ENCODE measurements at places on chromosomes 4 and X.

DNA sequence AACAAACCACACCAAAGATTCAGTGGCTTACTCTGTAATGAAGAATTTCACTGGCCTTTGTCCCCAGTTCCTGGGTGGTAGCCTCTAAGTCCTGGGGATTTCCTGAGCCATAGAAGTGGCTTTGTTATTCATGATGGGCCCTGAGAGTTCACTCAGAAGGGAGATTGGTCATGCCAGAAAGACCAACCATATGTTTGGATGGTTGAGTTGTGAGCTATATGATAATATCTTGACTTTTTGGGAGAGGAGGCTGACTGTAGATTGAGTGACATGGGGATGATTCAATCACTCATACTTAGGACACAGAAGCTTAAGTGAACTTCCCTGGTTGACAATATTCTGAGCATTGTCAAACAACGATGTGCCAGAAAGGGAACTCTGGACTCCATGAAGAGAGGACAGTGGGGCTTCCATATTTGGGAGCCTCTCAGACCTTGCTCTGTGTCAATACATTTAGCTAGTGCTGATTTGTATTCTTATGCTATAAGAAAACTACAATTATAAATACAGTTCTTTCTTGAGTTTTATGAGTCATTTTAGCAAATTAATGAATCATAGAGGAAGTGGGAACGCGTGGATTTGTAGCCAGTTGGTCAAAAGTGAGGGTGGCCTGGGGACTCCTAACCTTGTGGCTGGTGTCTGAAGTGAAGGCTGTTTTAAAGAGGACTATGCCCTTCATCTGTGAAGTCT is 392.0 kb downstream of the GBA3 start:
- DNase-seq = no peak

GRCh38 chr4:38867478-38868058 is at the start of gene FAM114A1:
FAM114A1 (plus strand) TSS chr4:38867806; CDS start chr4:38878079, 10,273 bp downstream.
- peak; percentile 70 for DNase-seq

- no peak for DNase-seq
These were observed 227.2 kb downstream of the COX18 start for GRCh38 chr4:72842323-72842722.

DNA sequence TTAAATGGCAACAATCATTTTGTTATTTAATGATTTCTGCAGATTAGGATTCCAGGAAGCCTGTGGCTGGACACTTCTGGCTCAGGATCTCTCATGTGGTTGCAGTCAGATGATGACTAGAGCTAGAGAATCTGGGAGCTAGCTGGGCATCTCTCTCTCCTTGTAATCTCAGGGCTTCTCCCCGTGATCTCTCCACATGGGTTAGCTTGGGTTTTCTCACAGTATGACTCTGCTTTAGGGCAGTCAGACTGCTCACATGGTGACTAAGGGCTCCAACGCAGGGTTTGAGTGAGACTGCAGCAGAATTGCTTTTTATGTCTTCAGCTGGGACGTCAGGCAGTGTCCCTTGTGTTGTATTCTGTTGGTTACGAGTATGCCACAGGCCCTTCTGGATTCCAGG is 361.4 kb downstream of the CBLL2 start:
- DNase-seq = no peak

- no peak for DNase-seq
These were observed 59.9 kb downstream of the CXCL13 start for GRCh38 chr4:77665381-77666069.

- no peak for DNase-seq
These were observed 221.6 kb downstream of the DCLK2 start for GRCh38 chr4:150299816-150300215.

GRCh38 chr4:77003400-77003799 is 53.8 kb downstream of the SEPTIN11 start:
- no peak for DNase-seq

DNA sequence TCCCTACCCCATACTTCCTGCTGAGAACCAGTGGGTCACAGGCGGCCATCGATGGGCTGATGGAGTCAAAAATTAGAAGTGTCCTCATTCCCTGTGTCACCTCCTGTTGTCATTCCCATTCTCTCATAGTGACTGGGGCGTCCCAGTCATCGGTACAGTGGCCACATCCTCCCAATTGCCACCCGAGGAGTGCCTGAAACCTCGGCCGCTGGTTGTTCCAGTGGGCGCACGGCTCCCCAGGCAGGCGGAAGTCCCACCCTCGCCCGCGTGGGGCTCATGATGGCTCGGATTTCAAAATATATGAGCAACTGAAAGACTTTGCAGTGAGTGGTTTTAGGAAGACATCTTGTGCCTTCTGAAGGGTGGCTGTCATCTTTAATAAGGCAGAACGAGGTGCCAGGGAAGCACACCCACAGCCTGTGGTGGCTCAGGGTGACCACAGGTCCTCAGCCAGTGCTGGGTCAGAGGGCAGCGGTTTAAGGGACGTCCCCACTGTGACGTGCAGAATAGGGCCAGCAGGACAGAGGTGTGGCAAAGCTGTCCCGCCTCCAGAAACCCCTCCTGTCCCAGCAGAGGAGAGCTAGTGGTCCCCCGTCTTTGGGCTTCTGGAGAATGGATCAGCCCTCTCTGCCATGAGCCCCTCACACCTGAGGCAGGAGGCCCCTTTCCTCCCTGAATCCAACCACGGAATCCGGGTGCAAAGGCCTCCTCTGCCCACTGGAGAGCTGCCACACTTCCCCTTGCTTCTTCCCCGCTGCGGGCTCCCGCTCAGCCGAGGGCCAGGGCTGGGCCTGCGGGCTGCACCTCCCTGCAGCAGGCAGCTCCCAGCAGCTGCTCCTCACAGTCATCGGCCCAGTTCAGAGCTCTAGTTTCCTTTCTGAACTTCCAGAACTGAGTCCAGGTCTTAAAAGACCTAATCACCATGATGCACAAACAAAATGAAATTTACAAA is 90.4 kb downstream of the ABLIM2 start:
- no peak for DNase-seq

- DNase-seq = no peak
These were observed 20.3 kb downstream of the MEPE start for GRCh38 chr4:87853108-87853507.

DNA sequence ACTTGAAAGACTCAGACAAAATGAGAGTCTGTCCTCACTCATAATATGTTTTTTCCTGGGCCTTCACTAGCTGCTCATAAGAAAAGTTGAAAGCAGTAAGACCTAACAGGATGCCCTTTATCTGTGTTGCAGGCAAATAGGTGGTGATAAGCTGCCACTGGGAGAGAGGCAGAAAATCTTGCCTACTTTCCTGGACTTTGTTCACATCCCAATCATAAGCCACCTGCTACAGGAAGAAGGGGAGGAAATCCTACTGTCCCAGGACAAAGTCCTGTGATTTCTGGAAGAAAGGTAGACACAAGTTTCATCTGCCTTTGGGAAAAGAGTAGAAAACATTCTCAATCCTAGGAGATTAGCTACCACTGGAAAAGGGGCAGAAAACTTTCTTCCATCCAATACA is 13.3 kb upstream of the SPANXN2 start:
- no peak for DNase-seq

DNA sequence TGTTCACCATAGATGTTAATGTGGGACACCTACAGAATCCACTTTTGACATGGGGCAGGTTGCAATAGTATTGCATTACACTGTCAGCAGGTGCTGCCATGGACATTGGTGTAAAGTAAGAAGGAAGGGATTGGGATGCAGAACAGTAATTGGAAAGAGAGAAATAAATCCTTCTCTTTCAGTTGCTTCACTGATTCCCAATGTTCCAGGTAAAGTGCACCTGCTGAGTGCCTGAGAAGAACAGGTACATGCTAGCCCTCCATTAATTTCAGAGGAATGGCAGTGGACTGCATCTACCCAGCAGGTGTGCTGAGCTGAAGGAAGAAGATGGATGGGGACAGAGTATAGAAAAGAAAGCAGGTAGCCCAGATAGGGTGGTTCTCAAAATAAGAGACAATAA is 248.5 kb downstream of the TENM3 start:
- DNase-seq = no peak

DNA sequence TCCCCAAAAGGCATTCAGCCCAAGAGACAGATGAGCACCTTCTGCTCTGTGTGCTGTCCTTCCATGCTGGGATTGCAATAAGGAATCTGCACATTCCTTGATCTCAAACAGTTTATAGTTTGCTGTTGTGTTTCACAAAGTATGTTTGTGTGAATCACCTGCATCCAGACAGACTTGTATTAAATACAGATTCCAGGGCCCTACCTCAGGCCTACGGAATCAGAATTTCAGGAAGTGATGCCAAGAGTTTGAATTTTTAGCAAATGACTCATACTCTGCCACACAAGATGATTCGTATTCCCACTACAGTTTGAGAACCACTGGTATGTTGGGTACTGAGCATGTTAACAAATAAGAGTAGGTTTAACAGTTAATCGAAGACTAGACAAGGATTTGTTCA is 7.0 kb downstream of the VAMP7 start:
- DNase-seq = no peak

GRCh38 chr4:87050596-87050995 is 115.8 kb downstream of the AFF1 start:
- DNase-seq = no peak

DNA sequence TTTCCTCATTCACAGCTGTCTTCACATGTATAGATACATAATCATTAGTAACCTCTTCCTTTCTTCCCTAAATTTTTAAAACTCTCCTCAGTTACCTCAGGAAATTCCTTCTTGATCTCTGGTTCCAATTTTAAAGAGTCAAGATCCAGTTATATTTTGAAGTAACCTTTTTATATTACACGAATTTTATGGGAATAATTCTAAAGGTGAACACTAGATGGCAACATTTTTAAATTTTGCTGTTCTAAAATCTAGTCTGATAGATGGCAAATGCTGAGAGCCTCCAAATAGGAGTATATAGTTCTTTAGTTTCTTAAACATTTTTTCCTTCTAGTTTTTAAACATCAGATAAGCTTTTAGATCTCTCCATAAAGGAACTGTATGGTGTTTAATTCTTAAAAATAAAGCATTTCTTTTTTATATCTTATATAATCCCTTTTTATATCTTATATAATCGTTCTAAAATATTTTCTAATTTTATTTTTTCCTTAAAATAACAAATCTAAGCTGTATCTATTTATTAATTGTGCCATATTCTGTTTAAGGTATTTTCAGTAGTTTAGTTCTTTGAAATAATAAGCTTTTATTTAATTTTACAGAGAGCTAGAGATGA is 37.9 kb upstream of the PAPSS1 start:
- no peak for DNase-seq

GRCh38 chrX:82711457-82711856 is 796.6 kb upstream of the POU3F4 start:
- no peak for DNase-seq

DNA sequence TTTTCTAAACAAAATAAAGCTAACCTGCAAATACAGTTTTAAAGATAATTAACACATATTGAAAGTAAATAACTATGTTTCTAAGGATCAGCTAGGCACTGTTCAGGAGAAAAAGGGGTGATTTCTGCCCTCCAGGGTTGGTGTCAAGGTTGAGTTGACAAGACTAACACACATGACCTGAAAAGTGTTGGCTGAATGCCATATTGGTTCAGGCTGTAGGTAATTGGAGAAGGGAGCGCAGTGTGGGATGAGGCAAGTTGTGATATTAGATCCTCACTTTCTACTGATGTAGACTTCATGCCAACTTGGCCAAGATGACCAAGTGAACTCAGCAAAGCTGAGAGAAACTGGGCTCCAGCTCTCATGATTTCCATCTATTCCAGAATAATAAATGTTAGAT is 42.2 kb downstream of the PPM1K start:
- DNase-seq = no peak

DNA sequence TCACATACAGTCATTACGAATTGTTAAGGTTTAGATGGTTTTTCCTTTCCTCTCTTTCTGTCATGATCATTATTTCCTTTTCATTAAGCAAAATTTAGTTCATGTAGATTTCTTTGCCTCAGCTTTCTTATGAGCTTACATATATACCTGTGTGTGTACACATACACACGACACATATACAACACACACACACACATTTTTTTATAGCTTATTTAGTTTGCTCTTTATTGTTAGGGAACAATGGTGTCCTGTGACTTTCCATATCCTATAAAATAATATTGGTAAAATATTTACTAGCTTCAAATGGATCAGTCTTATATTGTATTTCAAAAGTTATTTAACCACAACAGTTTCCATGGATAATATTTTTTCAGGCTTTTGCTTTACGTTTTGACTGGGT is 840.7 kb downstream of the PCDH18 start:
- DNase-seq = no peak

- no peak for DNase-seq
These were observed 17.8 kb downstream of the AMER1 start for GRCh38 chrX:64187762-64188150.

DNA sequence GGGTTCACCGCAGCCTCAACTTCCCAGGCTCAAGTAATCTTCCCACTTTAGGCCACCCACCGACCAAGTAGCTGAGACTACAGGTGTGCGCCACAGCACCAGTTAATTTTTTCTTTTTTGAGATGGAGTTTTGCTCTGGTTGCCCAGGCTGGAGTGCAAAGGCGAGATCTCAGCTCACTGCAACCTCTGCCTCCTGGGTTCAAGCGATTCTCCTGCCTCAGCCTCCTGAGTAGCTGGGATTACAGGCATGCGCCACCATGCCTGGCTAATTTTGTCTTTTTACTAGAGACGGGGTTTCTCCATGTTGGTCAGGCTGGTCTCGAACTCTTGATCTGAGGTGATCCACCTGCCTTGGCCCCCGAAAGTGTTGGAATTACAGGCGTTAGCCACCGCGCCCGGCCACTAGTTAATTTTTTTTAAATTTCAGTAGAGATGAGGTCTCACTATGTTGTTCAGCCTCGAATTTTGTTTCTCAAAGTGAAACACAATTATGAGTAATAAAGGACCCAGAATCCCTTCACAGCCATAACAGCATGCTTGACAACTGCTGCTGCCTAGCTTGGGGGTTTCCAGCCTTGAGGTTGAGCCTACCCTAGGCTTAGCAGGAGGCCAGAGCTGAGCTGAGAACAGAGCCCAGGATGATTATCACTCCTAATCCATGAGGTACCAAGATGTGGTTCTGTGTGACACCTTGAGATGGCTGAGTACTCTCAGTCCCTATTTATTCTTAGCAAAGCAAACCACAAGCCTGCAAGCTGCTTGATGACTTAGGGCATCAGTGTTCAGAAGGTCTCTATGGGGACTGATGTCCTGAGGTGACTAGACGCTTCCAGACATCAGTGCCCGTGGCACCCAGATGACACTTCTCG is 41.6 kb upstream of the NKRF start:
- DNase-seq = peak; percentile 42

Measured in GM18507 (cell line).